ENCODE measurements at places on chromosomes 7 and 10.

- DNase-seq: no peak
These were observed 108.9 kb downstream of the ORC5 start for GRCh38 chr7:104098890-104099289.

DNA sequence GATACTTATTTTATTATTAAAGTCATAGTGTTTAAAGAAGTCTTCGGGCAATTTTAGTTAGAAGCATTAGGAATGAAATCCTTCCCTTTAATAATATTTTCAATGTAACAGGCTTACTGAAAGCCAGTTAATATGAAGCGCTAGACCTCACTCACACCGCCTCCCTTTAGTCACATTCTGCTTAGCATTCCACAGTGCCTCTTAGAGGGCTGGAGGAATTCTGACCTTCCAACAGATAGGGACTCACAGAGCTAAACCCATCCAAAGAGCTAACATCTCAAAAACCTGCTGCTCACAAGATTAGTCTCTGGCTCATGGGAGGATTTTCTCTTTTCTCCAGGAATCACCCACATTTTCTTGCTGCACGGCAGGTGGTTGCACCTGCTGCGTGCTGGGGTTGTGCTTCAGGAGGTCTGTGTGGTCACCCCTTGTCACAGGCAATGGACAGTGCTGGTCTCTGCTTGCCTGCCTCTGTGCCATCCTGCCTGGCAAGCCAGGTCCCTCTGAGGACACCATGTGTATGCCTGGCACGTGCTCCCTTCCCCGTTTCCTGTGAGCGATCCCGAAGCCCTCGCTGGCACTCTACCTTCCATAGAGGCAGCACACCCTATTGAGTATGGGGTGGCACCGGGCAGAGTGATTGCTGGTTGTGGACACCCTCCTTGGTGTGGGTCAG lies 91.8 kb downstream of the KLF6 start:
- DNase-seq: no peak

DNA sequence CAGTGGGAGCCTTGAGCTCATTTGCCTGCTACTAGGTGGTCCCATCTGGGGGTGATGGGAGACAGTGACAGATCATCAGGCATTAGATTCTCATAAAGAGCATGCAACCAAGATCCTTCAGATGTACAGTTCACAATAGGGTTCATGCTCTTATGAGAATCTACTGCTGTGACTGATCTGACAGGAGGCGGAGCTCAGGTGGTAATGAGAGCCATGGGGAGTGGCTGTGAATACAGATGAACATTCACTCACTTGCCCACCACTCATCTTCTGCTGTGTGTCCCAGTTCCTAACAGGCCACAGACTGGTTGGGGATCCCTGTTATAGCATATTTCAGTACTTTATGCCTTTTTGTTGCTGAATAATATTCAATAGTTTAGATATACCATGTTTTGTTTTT lies 6.6 kb upstream of the UBE2D1 start:
- DNase-seq: no peak

DNA sequence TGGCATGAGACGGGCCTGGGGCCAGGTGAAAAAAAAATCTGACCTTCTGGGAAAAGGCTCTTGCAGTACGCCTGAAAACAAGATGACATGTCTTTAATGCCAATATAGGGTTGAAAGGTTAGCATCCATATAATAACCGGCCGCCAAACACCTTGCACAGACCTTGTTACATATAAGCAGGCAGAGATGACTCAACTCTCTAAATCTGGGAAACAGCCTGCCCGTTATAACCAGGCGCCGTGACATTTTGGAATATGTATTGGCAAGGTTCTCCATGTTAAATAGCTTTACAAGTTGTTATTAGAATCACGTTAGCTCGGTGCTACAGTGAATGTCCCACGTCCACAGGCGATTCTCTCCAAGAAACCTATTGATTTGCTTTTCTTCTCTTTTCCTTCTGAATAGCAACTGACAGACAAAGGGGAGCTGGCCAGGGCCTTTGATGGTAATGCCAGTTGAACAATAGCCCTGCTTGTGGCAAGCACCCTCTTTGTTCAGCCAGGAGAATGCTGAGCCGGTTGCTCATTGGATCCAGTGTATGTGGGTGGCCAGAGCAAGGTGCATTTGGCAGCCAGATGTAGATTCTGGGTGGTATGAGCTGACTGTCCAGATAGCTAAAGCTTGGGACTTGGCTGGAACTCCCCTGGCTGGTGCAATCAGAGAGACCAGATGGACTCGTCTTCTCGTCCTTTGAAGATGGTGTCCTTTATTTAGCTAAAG lies 80.1 kb upstream of the AUTS2 start:
- no peak for DNase-seq

DNA sequence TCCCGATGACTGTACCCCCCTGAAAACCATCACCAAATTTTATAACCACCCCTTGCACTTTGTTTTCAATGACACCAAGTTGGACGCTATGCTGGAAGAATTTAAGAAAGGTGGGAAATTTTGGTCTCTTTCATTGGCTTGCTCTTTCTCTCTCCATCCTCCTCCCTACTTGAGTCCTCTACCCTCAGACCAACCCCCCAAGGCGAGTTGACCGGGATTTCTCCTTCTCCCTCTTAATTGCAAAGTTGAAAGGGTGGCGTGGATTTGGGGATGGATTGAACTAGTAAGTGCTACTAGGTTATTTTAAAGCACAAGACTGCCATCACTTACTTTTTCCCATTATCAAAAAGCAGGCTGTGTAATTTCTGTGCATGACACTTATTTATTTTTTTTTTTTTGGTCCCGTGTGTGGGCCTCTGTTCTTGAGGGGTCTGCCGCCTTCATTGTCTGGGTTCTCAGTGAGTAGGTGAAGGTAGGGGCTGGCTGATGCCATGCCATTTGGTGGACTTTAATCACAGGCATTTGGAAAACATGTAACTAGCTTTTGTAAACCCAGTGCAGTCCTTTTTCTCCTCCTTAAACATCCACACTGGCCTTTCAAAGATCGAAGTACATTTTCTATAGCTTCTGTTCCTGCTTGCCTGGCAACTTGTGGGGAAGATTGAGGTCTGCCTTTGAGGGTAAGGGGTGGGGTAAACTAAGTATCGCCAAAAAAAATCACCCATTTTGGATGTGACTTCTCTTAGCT lies 2.1 kb downstream of the CNNM2 start:
- DNase-seq: no peak

DNA sequence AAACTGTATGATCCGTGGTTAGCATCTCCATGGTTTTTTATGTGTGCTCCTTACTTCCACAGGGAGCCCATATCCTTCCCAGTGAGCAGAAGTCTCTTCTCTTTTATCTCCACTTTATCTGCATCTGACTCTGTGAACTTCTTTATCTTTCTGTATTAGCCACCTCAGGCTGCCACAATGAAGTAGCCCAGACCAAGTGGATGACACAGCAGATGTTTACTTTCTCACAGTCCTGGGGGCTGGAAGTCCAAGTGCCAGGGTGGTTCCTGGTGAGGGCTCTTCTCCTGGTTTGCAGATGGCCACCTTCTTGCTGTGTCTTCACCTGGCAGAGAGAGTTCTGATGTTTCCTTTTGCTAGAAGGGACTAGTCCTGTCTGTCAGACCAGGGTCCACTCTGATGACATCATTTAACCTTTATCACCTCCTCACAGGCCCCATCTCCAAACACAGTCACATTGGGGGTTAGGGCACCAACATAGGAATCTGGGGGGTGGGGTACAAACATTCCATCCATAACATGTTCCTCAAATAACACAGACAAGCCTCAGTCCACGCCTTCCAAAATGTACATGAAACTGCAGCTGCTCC lies 108.5 kb upstream of the RNF32 start:
- no peak for DNase-seq

DNA sequence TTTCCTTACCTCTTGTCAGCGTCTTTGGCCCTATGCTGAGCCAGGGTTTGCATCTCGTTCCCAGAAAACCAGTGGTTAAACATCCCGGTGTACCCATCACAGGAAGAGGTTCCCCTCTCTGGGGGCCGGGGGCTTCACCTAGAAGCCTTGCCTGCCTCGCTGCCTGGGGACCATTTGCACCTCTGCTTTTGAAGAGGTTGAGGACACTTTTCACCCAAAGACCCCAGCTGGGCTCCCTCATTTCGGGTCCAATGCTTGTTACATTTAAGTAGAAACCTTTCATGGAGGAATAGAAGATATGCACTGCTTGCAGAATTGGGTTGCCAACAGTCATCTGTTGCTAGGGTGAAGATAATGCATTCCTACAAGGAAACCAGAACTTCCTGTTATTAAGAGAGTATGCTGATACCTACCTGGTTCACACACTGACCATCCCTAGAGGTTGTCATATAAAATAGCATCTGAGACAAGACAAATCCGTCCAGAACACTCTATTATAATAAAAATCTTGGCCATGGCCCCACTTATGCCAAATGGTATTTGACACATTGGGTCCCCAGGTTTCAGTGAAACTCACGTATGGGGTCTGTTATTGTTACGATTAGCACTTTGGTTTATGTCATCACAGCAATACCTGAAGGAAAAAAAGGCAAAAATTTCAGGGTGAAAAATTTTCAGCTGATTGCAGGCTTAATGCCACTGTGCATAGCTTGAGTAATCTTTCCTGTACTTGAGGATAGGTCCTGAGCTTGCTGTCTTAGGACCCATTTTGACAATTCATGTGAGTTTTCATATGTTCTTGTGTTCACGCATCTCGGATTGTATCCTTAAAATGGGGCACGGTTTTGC lies 917 bp downstream of the ZNF365 start:
- DNase-seq: no peak

- no peak for DNase-seq
These were observed 649.7 kb upstream of the ANKRD30A start for GRCh38 chr10:36475746-36476145.

GRCh38 chr10:28432210-28432676 lies 100.7 kb upstream of the WAC start:
- DNase-seq: no peak

DNA sequence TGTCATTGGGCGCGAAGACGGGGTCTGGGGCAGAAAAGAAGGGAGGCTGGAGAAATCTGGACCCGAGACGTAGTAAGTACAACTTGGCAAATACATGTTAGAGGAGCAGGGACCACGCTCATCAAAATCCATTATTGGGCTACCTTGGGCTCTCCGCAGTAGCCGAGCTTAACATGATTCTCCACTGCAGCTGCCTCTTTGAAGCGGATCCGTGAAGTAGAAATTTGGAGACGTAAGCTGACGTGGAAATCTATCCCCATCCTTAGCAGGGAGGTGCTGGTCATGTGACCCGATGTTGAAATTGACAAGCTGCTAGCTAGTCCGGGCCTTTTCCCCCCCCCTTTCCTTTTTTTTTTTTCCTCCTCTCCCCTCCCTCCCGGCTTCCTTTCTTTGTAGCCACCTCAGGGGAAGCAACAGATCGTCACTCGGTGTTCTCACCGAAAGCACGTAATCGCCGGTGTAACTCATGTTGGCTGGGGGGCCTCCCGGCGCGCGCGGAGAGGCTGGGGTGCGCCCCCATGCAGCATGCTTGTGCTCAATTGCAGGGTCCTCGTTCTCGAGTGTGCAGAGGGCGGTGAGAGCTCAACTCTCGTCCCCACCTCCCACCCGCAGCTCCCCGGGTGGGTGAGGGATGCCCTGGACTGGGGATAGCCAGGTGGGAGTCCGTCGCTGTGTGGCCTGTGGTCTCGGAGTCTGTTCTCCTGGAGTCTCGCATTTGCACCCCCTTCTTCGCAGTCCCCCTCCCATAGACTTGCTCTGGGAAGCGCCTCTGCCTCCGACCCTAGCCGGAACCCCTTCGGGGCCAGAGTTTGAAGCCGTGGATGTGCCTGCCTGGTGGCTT lies at the start of gene HOXA11:
Gene HOXA11, minus strand, starts transcription at position 220 of the 841 bp plus-strand sequence. Its CDS starts 88 bp downstream, at position 132.
- DNase-seq: no peak

DNA sequence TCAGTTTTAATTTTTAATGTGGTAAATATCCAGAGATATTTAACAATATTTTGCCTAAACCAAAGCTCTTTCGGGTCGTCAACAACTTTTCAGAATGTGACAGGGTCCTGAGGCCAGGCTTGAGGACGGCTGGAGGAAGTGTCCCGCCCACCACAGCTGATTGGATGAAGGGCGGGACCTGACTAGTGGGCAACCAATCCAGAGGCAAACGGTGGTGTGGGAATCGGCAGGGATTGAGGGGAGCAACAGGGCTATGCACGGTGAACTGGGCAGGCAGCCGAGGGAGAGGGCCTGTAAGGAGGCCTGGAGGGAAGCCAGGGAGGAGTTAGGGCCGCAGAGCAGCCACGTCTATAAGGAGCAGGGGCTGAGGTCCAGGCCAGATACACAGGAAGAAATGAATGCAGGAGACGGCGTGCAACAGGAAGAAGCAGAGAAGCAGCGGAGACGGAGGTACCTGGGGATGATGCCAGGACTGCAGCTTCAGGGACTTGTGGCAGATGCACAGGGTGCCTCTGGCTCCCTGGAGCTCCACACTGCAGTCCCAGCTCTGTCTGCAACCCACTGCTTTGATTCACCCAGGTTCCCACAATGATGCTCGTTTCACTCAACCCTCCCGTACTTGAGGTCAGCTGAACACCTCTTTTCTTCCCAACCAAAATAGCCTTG lies 46.1 kb upstream of the ZMIZ1 start:
- no peak for DNase-seq

GRCh38 chr10:71538608-71539260 lies 142.0 kb downstream of the CDH23 start:
- DNase-seq: no peak

GRCh38 chr7:54260941-54261371 lies 281.2 kb upstream of the VSTM2A start:
- DNase-seq: no peak

DNA sequence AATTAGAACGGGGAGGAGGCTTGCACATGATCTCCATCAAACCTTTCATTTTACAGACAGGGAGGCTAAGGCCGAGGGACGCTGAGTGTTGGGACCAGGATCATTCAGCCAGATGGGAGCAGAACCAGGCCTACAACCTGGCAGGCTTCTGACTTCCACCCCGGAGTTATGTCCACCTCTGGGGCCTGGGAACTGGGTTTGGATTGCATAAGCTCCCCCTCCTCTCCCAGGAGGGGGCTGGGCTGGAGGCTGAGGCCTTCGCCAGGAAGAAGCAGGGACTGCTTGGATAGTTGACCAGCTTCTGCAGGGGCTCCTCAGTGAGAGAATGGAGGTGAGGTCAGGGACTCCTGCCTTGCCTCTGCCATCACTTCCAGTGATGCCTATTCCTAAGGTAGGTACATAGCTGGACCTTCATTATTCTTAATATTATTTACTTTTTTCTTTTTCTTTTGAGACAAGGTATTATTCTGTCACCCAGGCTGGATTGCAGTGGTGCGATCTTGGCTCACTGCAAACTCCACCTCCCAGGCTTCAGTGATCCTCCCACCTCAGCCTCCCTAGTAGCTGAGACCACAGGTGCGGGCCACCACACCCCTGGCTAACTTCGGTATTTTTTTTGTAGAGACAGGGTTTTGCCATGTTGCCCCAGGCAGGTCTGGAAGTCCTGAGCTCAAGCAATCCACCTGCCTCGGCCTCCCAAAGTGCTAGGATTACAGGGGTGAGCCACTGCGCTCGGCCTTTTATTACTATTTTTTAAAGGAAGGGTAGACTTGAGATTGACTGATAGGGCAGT lies 1.3 kb downstream of the SNX10 start:
- no peak for DNase-seq
